ENCODE measurements at places on chromosomes 5 and 9. TPM values are rescaled to one million over a fixed set of nuclear protein-coding genes. Genes with fewer than 3 reads are reported as not detected.

The PIP5K1B gene
- total RNA-seq = 1.7 TPM

The CTXN3 gene
- total RNA-seq = not detected

The CCDC183 gene
- total RNA-seq = 1.1 TPM

The SPOCK1 gene
- 10.9 TPM for total RNA-seq

The TRIM41 gene
- total RNA-seq = 34.2 TPM

The TEX48 gene
- not detected for total RNA-seq

The DDX4 gene
- not detected for total RNA-seq

The C9orf153 gene
- total RNA-seq = not detected

The LHX3 gene
- not detected for total RNA-seq

The GAS1 gene
- 2.7 TPM for total RNA-seq

The IGFBPL1 gene
- total RNA-seq = 37.9 TPM

The SPTLC1 gene
- 73.5 TPM for total RNA-seq

The ESM1 gene
- total RNA-seq = not detected

The GGTA1 gene
- total RNA-seq = not detected

The CCDC107 gene
- 11.3 TPM for total RNA-seq

The REEP2 gene
- 49.0 TPM for total RNA-seq

The NDUFB6 gene
- total RNA-seq = 60.2 TPM

The TAF11L5 gene
- not detected for total RNA-seq

The PPP2R2B gene
- total RNA-seq = 15.2 TPM

The ARL14EPL gene
- not detected for total RNA-seq

The LCN6 gene
- not detected for total RNA-seq

The COL15A1 gene
- not detected for total RNA-seq

The CNTNAP3B gene
- 4.7 TPM for total RNA-seq

The PCDHGA1 gene
- 0.72 TPM for total RNA-seq

The ECSCR gene
- 1.6 TPM for total RNA-seq

The ADAMTS19 gene
- 20.3 TPM for total RNA-seq

The IRX4 gene
- total RNA-seq = 3.4 TPM

The ZDHHC11B gene
- 0.86 TPM for total RNA-seq

The TMEM8B gene
- total RNA-seq = 9.3 TPM

The ARHGEF28 gene
- 0.57 TPM for total RNA-seq

The CXXC5 gene
- 107 TPM for total RNA-seq

The IFNA13 gene
- not detected for total RNA-seq

The NSG2 gene
- not detected for total RNA-seq
